ENCODE measurements at places on chromosomes 3 and 15. TPM values are rescaled to one million over a fixed set of nuclear protein-coding genes. Genes with fewer than 3 reads are reported as not detected.

The IDH2 gene
- total RNA-seq, result 78.6 TPM

The CHRM5 gene
- total RNA-seq, result not detected

The ANKRD34C gene
- 0.33 TPM for total RNA-seq

- no peaks in the 10 kb centered on the region for H3K36me3 ChIP-seq
- H3K4me3 ChIP-seq, result no peak overlapping the region
- DNase-seq, result no peak
- no peaks in the 10 kb centered on the region for H3K27me3 ChIP-seq
- no peak overlapping the region for H3K27ac ChIP-seq
- no peaks in the 10 kb centered on the region for H3K4me1 ChIP-seq
These were observed 126.9 kb upstream of the CNTN4 start for GRCh38 chr3:1971780-1972179.
